Stimulated activated CD4-positive, alpha-beta T cell treated with anti-CD3 and anti-CD28 coated beads, Interleukin-12 subunit alpha, Interleukin-12 subunit beta, amount 100 ng/mL, for 48 hours (primary cell): ENCODE measurements at places on chromosomes 1 and 21.

DNA sequence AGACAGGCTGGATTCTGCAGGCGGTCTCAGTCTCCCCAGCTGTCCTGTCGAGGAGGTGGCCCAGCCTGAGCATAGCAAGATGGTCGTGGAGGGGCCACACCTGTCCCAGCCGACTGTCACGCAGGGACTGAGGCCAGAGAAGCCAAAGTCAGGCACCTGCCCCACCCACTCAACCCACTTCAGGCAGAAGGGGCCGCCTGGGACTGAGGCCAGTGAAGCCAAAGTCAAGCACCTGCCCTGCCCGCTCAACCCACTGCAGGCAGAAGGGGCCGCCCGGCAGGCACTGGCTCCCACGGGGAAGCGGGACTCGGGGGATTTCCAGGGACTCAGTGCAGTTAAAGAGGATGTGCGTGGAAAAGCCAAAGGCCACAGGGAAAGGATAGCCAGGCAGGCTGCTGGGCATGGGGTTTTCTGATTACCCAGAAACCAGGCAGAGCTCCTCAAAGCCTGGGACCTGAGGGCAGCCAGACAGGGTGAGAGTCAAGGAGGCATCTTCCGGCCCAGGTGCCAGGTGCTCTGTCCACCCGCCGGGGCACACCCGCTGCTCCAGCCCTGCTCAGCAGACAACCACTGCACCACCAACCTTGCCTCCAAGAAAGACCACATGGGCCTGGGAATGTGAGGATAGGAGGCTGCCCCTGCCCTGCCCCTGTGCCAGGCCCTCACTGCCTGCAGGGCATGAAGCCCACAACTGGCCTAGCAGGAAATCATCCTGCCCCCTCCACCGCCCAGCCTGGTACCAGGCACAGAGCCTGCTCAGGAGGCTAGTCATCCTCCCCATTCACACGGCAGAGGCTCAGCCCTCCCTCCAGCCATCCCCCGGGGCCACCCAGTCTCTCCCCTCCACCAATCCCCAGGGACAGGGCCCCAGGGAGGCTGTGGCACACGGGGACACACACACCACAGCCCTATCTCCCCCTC, 41.0 kb downstream of the MEGF6 start:
- DNase-seq: no peak

DNA sequence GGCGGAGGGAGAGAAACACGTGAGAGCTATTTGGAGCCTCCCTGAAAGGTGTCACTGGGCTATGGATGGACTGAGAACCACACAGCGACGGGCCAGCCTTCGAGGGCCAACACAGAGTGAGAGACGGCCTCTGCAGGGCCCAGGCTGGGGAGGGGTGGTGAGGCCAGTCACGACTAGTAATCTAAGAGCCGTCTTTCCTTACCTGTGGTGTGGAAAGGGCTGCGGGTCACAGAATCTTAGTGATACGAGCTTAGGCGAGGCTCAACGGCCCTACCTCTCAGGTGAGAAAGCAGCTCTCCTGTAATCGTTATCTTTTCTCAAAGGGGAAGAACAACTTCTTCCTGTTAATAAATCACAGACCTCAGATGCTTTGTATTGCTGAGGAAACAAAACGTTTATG, 33.4 kb upstream of the COX20 start:
- DNase-seq: no peak

DNA sequence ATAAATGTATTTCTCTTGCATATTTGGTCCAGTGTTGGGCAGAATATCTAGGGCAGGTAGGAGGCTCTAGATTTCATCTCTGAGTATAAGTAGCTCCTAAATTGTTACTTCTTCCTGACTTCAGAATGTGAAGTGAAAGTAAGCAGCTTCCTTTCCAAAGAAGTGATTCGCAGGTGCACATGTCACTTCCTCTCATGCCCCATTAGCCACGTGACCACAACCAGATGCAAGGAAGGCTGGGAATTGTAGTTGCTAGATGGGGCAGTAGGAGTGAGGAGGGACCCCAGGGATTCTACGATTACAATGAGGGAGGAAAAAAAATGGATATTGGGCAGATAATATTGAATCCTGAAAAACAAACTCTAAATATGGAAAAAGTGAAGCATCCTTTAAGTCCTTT, 113.2 kb upstream of the CYYR1 start:
- no peak for DNase-seq

GRCh38 chr1:160645386-160646130, 1.3 kb downstream of the SLAMF1 start:
- DNase-seq: no peak

GRCh38 chr1:174534789-174535188, 87.0 kb downstream of the GPR52 start:
- no peak for DNase-seq

- peak; percentile 8 for DNase-seq
Observed at GRCh38 chr1:197356723-197357533, 88.9 kb downstream of the CRB1 start.

- DNase-seq: no peak
Observed at GRCh38 chr1:195516036-195516435, 1092.2 kb downstream of the KCNT2 start.

DNA sequence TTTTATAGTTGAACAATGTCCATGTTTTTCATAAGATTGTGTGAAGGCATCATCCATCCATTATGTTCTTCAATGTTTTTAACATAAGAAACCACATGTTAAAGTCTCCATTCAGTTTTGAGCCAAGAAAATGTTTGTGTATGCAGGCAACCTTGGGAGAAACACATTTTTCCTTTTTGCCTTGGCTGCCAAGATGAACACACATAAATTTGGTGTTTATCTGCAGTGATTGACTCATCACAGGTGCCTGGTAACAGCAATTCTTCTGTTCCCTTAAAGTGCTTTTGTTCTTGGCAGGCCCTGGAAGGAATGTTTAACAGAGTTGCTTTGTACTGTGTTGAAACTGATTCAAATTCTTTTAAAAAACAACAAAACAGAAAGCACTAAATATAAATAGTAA, 709.9 kb upstream of the ADGRL4 start:
- DNase-seq: no peak

- no peak for DNase-seq
Observed at GRCh38 chr1:227998374-227999055, 8.3 kb upstream of the WNT3A start.
